Stimulated activated CD4-positive, alpha-beta T cell treated with anti-CD3 and anti-CD28 coated beads, Interleukin-12 subunit alpha, Interleukin-12 subunit beta, amount 100 ng/mL, for 48 hours (primary cell): ENCODE measurements at places on chromosomes 1 and 21.

DNA sequence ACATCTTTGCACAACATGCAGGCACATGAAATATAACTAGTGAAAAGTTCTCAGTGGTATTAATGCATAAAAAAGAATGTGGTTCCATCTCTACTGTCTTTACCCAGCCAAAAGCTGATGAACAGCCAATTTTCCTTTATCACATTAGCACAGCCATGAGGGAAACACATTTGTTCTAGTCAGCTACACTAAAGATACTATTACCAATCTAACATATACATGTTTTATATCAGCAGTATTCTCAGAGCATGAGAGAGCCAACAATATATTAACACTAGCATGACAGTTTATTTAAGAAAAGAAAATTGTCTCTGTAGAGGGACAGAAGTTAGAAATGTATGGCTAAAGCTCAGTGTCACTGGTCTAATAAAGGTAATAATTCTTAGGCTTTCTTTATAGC is 56.3 kb downstream of the USH2A start:
- no peak for DNase-seq

DNA sequence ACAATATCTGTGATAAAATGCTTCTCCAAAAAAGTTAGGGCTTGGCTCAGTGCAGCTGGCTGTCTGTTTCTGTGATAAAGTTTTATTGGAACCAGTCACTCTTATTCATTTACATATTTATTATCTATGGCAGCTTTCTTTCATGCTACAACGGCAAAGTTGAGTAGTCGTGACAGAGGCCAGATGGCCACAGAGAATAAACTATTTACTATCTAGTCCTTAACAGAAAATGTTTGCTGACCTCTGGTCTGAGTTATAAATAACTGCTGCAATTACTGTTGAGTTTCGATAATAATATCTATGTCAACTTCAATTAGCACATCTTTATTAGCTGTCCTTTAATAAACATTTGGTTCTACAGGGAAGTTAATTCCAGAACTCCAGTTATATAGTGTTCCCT is 180.2 kb upstream of the RUNX1 start:
- no peak for DNase-seq

- no peak for DNase-seq
Observed at GRCh38 chr21:35375115-35375514, 326.0 kb upstream of the RUNX1 start.

GRCh38 chr1:105585791-105586190 is 1470.7 kb upstream of the PRMT6 start:
- no peak for DNase-seq

DNA sequence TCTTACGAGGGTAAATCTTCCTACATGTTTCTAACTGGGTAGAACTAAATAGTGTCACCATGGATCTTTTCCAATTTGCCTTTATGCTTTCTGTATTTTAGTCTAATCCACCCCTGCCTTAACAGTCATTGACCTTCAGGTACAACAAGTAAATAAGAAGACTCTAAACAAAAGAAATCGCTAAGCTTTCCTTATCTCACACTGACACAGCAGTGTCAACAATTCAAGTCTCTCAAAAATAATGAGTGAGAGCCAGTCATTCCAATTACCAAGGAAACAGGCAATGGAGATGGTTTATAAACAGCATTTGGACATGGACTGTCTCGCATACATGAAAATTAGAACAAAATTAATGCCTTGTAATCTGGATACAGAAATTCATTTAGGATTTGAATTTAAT is 365.8 kb downstream of the VAV3 start:
- no peak for DNase-seq

DNA sequence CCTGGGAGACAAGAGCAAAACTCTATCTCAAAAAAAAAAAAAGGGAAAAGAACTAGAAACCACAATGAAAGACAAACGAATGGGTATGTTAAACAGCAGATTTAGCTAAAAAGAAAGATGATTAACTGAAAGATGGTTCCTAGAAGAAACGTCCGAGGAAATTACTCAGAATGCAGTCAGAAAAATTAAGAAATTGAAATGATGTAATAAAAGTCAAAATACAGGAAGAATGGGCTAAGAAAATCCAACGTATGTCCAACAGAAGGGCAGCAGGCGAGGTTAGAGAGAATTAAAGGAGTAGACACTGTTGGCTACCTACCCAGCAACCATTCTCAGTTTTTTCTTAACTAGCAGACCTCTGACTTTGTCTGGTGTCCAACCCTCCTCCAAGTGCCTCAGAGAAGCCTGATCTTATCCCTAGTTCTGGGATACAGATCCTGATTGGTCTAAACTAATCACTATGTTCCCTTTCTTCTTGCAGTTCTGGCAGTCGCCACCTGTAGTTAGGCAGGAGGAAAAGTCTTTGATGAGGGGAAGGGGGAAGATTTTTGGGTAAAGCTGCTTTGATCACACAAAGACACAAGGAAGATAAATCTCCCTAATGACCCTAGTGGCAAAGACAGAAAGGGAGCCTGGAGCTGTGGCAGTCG is 25.7 kb downstream of the GPR161 start:
- no peak for DNase-seq
